ENCODE measurements at places on chromosomes 6 and 20. TPM values are rescaled to one million over a fixed set of nuclear protein-coding genes. Genes with fewer than 3 reads are reported as not detected.

Gene CST3
- 519 TPM for total RNA-seq

Gene ZNF318
- total RNA-seq, result 7.0 TPM

Gene C6orf15
- total RNA-seq, result not detected

Gene SLC24A3
- not detected for total RNA-seq

Gene CRISP2
- not detected for total RNA-seq

Gene XKR7
- not detected for total RNA-seq

Gene KCNK17
- total RNA-seq, result not detected

Gene ABHD16B
- not detected for total RNA-seq

Gene SLC22A7
- not detected for total RNA-seq

Gene KCNQ2
- not detected for total RNA-seq

Gene SIGLEC1
- total RNA-seq, result not detected

Gene GPSM3
- 17.0 TPM for total RNA-seq

Gene MCCD1
- total RNA-seq, result not detected

Gene GABRR1
- total RNA-seq, result not detected

Gene HLA-DOB
- 0.10 TPM for total RNA-seq

Gene EEF1A2
- 0.40 TPM for total RNA-seq

Gene REM1
- total RNA-seq, result not detected

Gene RIMS4
- total RNA-seq, result not detected

Gene IRAK1BP1
- 3.3 TPM for total RNA-seq

Gene SCUBE3
- 0.15 TPM for total RNA-seq

Gene SPTLC3
- 0.33 TPM for total RNA-seq

Gene SYCP2
- total RNA-seq, result 0.30 TPM

Gene PRKN
- 0.13 TPM for total RNA-seq

Gene ULBP3
- 12.5 TPM for total RNA-seq

Gene BPIFB2
- not detected for total RNA-seq

Gene LHFPL5
- not detected for total RNA-seq

Gene EDN1
- total RNA-seq, result 224 TPM

Gene ACTL10
- 1.6 TPM for total RNA-seq

Gene LINC00237
- total RNA-seq, result not detected

Gene GDAP1L1
- not detected for total RNA-seq

Gene ADA
- total RNA-seq, result 16.1 TPM

Gene RAET1G
- total RNA-seq, result 0.34 TPM

Gene PRPH2
- total RNA-seq, result 0.53 TPM

Gene SPATS1
- total RNA-seq, result not detected

Gene PDE7B
- 36.8 TPM for total RNA-seq

Gene ADGB
- total RNA-seq, result not detected

Gene CDKN1A
- total RNA-seq, result 299 TPM

Gene ZNF76
- 13.2 TPM for total RNA-seq

Gene ERVFRD-1
- total RNA-seq, result 6.5 TPM

Gene GINS1
- total RNA-seq, result 23.1 TPM

Gene KIF13A
- total RNA-seq, result 83.4 TPM

Gene OXT
- total RNA-seq, result not detected

Gene RMND1
- total RNA-seq, result 17.3 TPM

Gene NHSL1
- total RNA-seq, result 38.9 TPM

Gene SNAI1
- total RNA-seq, result 11.3 TPM

Gene HFE
- 3.1 TPM for total RNA-seq

Gene XRN2
- 77.1 TPM for total RNA-seq

Gene CRNKL1
- total RNA-seq, result 17.3 TPM

Gene RHAG
- total RNA-seq, result not detected

Gene FGD2
- total RNA-seq, result not detected

Gene DAAM2
- not detected for total RNA-seq

Gene ZSCAN23
- 0.10 TPM for total RNA-seq

Gene SLC26A8
- not detected for total RNA-seq

Gene NFKBIL1
- 12.9 TPM for total RNA-seq

Gene CLPSL2
- total RNA-seq, result not detected

Gene NOX3
- not detected for total RNA-seq

Gene PTPRT
- total RNA-seq, result not detected

Gene LCA5
- total RNA-seq, result 4.6 TPM

All from mammary microvascular endothelial cell (primary cell).